ENCODE measurements at places on chromosomes 5 and 9. TPM values are rescaled to one million over a fixed set of nuclear protein-coding genes. Genes with fewer than 3 reads are reported as not detected.

Gene CXXC5
- 61.1 TPM for total RNA-seq

Gene YTHDC2
- 17.3 TPM for total RNA-seq

Gene OR4F3
- total RNA-seq, result not detected

Gene CAPSL
- not detected for total RNA-seq

Gene GALNT12
- 23.6 TPM for total RNA-seq

Gene GFI1B
- not detected for total RNA-seq

Gene PCDHGB2
- total RNA-seq, result 2.2 TPM

Gene SLC24A2
- not detected for total RNA-seq

Gene KIF20A
- total RNA-seq, result 0.66 TPM

Gene PCDHAC2
- 0.22 TPM for total RNA-seq

Gene ABL1
- 79.3 TPM for total RNA-seq

Measured in placental pericyte (primary cell).